Stimulated activated CD4-positive, alpha-beta T cell treated with anti-CD3 and anti-CD28 coated beads, Interleukin-1b, Interleukin-23, amount 100 ng/mL, for 48 hours (primary cell): ENCODE measurements at places on chromosomes 12 and 14.
A peak's percentile ranks its signal among the peaks of the same experiment; 100 is the strongest.

GRCh38 chr14:74952180-74952665, 3.2 kb downstream of the PGF start:
- DNase-seq: no peak

GRCh38 chr12:111645433-111645832, 40.3 kb downstream of the BRAP start:
- no peak for DNase-seq

DNA sequence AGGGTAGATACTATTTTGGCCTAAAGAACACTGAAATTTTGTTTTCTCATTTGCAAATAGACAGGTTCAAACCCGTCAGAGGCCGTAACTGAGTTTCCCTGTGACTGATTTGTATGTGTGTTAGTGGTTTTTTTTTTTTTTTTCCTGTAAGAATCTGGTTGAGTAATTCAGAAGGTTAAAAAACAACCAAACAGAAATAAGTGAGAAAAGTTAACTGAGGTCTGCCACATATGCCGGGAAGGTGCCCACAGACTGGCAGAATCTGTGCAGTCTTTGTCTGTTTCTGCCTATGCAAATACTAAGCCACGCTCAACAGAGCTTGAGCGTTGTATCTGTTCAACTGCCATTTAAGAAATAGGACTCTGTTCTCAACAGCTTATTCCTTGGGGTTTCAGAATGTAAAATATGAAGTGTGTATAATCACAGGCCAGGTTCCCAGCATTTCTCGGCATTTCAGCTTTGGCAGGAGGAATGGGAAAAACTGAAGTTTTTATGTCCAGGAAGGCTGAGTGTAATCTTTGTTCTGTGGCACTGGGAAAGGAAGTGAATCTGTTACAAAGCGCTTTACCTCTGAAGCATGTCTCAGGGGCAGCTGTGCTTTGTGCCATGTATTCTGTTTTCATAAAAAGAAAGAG, 181.9 kb downstream of the PRKCH start:
- peak; percentile 83 for DNase-seq

GRCh38 chr12:30763053-30763452, 8.3 kb upstream of the CAPRIN2 start:
- DNase-seq: no peak

DNA sequence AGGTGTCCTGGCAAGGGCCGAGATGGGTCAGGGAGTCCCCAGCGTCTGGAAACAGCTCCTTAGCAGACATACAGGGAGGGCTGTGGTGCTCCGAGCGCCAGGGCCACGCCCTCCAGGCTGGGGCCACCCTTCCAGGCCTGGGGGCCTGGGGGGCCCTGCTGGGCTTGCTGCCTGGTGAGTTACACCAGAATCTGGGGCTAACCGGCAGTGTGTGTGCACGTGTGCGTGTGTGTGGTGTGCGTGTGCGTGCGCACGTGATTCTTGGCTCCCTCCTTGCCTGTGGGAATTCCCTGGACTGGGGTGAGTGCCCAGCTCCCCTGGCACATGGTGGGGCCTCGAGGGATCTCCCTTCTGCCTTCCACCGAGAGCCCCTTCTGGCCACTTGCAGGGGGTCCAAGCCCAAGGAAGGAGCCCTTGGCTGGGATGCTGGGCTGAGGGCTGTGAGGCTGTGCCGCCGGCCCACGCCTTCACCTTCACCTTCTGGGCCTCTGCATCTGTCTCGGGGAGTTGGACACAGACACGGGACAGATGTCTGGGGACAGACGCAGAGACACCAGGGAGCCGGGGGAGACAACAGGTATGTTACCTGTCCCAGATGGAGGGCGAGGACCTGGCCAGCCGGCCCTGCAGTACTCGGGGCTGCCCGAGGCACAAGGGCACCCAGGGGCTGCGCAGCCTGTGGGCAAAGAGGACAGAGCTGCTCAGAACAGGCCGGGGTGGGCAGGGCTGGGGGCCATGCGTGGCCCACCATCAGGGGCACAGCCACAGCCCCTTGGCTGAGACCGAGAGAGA, 37.2 kb downstream of the BEGAIN start:
- no peak for DNase-seq

DNA sequence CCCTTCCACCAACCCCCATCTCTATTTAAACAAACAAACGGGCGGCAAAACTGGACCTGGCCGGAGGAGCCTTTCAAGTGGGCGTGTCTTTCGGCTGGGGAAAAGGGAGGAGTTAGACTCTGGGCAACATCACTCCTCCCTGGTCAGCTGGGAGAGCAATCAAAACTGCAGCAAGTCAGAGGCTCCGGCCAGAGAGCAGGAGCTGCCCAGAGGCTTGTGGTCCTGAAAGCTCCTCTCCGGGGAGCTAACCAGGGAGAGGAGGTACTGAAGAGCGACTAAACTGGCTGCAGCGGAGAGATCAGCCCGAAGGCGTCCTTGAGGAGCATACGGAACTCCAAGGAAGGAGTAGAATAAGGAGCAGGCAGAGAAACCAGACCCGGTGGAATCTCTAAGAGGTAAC, at the start of gene NEUROD4:
Gene NEUROD4, plus strand, starts transcription at position 191 of the 400 bp plus-strand sequence. CDS start 6,466 bp downstream, outside the sequence.
- peak; percentile 6 for DNase-seq

DNA sequence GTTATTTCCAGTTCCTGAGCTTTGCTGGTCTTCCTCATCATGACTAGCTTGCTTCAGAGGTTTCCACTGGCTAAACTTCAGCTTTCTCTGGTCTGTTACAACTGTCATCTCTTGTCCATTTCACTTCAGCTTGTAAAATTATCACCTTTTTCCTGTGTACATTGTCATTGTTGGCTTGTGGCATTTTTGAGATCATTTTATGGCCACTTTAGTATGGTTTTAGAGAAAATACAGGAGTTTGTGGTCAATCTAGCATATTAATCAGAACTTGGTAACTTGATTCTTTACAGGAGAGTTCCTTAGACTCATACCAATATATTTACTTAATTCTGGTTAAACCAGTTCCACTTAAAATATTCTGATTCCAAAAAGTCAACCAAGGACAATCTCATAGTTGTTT, 235.9 kb upstream of the KITLG start:
- DNase-seq: no peak

GRCh38 chr12:120887253-120888043, 16.7 kb downstream of the SPPL3 start:
- DNase-seq: peak; percentile 47

DNA sequence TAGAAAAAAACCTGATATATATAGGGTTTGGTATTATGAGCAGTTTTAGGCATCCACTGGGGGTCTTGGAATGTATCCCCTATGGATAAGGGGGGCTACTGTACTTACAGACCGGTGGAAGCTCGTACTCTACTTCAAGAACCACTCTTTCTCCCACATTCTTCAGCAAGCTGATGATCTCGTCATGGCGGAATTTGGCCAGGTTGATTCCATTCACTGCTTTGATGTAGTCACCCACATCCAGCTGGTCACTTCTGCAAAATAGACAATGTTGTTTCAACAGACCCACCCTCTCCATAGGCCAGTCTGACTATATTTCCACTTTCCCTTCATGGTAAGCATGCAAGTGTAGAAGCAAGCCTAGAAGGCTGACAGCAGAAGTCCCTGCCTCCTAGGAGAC, 139.9 kb downstream of the GRIP1 start:
- DNase-seq: no peak

- DNase-seq: no peak
Measured at GRCh38 chr12:68745376-68745903, 536 bp upstream of the SLC35E3 start.

DNA sequence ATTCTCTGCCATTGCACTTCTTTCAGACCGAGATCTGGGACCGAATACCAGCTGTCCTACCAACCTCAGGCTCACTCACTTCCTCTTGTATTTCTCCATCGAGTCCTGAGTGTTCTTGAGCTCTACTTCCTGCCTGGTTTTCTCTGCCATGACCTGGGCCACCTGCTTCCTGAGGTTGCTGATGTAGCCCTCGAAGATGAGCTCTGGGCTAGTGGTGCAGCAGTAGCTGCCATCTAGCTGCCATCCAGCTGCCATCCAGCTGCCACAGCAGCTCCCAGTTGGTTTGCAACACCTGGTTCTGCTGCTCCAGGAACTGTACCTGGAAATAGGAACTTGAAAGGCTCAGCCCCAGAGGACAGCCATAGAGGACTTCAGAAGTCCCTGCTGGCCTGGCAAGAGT, 15.0 kb upstream of the KRT73 start:
- DNase-seq: no peak

DNA sequence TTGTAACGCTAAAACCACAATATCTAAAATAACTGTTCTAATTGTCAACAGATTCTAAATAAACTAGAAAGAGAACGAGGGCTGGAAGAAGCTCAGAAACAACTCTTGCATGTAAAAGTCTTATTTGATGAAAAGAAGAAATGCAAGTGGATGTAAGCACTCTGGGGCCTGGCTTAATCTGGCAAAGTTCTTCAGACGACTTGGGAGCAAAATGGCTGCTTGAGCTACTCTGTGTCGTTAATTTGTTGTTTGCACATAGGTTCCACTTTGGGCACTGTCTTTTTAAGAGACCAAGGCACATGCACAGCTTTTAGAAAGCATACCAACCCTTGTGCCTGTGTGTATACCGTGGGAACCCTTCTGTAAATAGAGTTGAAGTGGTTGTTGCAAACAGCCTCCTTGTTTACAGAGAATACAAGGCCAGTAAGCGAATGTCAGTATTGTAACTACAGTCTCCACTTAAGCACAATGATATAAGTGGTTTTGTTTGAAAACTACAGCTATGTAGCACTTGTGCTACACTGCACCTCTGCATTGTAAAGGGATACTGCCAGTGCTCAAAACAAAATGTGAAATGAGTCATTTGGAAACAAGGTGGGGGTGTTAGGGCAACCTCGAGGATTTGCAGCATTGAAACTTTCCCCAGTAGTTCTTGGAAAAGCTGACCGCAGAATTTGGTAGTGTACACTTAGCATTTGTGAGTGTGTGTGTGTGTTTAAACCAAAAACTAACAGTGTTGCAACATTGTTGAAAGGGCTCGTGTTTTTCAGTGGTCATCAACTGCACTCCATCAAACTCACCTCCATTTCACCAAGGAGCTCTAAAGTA, 154.3 kb downstream of the CEP83 start:
- DNase-seq: peak; percentile 57

GRCh38 chr12:71460850-71461609, 21.4 kb downstream of the LGR5 start:
- no peak for DNase-seq

DNA sequence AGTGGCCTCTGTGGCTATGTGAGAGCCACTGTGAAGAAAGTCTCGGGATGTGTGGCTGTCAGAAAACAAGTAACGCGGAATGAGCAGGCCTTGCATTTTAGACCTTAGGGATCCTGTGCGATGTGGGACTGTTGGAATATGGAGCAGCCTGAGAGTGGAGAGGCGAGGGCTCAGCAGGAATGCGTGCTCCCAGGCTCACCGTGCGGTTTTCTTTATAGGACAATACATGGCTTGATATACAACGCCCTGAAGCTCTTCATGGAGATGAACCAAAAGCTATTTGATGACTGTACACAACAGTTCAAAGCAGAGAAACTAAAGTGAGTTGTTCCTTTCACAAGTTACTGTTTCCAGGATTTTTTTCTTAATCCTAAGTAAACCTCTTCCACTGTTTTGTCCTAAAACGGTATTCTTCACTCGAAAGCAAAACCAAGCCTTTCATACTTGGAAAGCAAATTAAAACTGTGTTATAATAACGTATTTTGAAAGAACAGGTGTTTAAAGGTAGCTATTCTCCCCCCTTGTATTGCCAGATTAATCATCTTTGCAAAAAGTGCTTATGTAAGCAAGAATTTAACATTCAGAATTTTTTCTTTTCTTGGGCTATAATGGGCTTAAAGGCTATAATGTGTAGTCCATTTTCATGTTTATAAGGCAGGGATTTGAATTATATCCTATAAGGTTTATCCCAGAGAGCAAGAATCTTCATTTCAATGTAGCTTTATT, 54.8 kb upstream of the DYNC1H1 start:
- no peak for DNase-seq
